Right atrium auricular region (tissue), 2 donors: ENCODE measurements at places on chromosomes 4 and X.

GRCh38 chr4:14415146-14415545, 587.1 kb upstream of the CPEB2 start:
- H3K27ac ChIP-seq: no peak overlapping the region
- no peak overlapping the region for H3K4me3 ChIP-seq
- no peaks in the 10 kb centered on the region for H3K27me3 ChIP-seq

GRCh38 chrX:76555269-76555668, 127.8 kb downstream of the MAGEE1 start:
- DNase-seq: no peak
- no peaks in the 10 kb centered on the region for H3K27me3 ChIP-seq
- H3K36me3 ChIP-seq: no peaks in the 10 kb centered on the region
- no peak overlapping the region for H3K4me3 ChIP-seq
- no peak overlapping the region for H3K27ac ChIP-seq

GRCh38 chrX:143669395-143669794, 33.5 kb upstream of the SLITRK4 start:
- H3K27ac ChIP-seq: no peak overlapping the region
- no peak for DNase-seq
- no peak overlapping the region for H3K4me3 ChIP-seq
- H3K4me1 ChIP-seq: no peaks in the 10 kb centered on the region
- no peaks in the 10 kb centered on the region for H3K27me3 ChIP-seq

DNA sequence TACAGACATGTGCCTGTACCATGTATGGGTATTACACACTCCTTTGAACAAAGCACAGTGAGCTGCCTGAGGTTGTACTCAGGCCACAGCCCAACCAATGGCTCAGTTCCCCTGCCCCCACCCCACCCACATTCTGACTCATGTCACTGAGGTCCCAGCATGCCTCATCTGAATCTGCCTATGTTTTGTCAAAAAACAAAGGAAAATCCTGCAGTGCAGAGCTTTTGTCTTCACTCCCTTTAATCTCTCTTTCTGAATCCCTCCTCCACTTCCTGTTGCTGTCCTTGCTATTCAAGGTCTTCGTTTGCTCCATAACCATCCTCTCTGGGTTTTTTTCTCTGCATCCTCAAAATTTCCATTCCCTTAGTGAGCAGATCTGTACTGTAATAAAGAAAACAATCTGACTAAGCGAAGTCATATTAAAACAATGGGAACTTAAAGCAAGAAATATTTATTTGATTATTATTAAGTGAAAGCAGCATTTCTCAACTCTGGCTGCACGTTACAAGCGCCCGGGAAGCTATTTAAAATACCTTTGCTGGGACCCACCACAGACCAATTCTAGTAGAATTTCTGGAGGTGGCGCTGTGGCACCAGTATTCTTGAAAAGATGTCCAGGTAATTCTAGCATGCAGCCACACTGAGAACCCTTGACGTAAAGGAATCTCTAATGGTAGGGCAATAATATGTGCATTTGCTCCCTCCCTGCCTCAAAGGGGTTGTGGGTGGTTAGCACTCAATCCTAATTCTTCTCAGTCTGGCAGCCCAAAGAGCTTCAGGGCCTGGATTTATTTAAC, 8.7 kb downstream of the GUCY2F start:
- H3K4me3 ChIP-seq: no peak overlapping the region
- no peak overlapping the region for H3K27ac ChIP-seq
- H3K36me3 ChIP-seq: no peaks in the 10 kb centered on the region
- no peaks in the 10 kb centered on the region for H3K4me1 ChIP-seq
- no peak for DNase-seq

DNA sequence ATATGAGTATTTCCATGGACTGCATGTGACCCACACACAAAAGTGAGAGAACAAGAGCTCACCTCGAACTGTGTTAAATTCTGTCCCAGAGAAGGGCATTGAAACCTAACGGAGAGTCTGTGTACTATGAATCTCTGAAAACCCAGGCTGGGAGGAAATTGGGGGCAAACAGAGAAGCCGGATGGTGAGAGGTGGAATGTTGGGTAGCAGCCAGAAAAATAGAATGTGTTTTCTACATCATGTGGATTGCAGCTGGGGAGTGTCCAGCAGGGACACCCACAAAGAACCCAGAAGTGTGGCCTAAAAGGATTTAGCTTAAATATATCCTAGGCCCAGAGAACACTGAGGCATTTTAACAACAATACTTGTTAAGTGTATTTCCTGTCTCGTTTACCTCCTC, 38.6 kb downstream of the MND1 start:
- H3K27ac ChIP-seq: no peak overlapping the region
- no peaks in the 10 kb centered on the region for H3K27me3 ChIP-seq
- H3K4me3 ChIP-seq: no peak overlapping the region
- no peaks in the 10 kb centered on the region for H3K36me3 ChIP-seq

GRCh38 chrX:80511969-80512760, 91.9 kb downstream of the TENT5D start:
- H3K27me3 ChIP-seq: no peaks in the 10 kb centered on the region
- no peaks in the 10 kb centered on the region for H3K4me1 ChIP-seq
- H3K36me3 ChIP-seq: no peaks in the 10 kb centered on the region

DNA sequence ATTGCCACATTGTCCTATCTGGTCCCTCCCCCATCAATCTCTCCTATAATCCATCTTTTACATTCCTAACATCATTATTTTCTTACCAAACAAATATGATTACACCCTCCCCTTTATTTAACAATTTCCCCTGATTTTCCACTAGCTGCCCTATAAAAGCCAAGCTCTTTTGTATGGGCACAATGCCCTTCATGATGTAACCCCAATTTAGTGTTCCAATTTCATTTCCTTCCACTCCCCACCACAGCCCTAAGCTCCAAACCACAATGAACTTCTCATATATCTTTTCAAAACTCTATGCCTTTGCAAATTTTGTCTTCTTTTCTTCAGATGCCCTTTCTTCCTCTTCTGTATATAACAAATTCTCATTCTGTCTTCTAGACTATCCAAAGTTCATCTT, 39.5 kb upstream of the PTPN13 start:
- no peaks in the 10 kb centered on the region for H3K27me3 ChIP-seq
- H3K27ac ChIP-seq: no peak overlapping the region
- no peak overlapping the region for H3K4me3 ChIP-seq
- no peak for DNase-seq
- no peaks in the 10 kb centered on the region for H3K4me1 ChIP-seq

DNA sequence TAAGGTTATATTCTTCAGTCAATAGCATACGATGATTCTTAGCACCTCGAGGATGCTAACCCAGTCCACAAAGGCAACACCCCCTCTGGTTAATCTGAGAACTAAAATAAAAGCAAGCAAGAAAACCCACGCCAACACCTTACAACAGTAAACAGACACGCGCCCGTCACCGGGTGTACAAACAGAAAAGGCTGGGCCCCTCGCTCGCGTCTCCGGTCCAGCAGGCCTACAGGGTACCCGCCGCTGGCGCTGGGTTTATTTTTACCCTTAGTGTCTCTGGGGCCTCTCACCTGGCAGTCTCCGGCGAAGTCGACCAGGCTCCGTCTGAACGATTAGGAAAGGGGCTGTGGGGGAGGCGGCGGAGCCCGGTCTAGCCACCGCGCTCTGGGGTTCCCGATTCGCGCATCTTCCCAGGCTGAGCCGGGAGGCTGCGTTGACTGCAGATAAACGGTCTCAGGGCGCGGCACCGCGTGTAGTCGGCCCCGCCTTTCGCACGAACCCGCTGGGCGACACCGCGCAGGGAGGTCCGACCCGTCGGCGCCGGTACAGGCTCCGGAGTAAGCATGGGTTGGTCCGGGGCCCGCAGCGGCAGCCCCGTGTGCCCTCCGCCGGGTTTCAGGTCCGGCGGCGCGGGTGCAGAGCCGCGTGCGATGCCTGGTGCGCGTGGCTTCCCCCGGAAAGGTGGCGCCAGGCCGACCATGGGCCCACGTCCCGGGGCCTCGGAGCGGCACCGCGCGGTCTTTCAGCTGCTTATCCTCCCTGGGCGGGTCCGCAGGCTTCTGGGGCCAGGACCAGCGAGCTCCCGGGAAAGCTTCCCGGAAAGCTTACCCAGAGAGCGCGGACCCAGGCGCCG, 441 bp downstream of the SLC9B2 start:
- peak overlapping the region; percentile 71 for H3K4me3 ChIP-seq
- H3K36me3 ChIP-seq: peaks cover 4% of the 10 kb centered on the region
- H3K27ac ChIP-seq: peak overlapping the region; percentile 90
- H3K4me1 ChIP-seq: no peaks in the 10 kb centered on the region
- H3K27me3 ChIP-seq: no peaks in the 10 kb centered on the region

GRCh38 chrX:17266136-17266535, 108.9 kb upstream of the NHS start:
- no peak overlapping the region for H3K27ac ChIP-seq
- H3K27me3 ChIP-seq: no peaks in the 10 kb centered on the region
- no peaks in the 10 kb centered on the region for H3K36me3 ChIP-seq
- no peak overlapping the region for H3K4me3 ChIP-seq

DNA sequence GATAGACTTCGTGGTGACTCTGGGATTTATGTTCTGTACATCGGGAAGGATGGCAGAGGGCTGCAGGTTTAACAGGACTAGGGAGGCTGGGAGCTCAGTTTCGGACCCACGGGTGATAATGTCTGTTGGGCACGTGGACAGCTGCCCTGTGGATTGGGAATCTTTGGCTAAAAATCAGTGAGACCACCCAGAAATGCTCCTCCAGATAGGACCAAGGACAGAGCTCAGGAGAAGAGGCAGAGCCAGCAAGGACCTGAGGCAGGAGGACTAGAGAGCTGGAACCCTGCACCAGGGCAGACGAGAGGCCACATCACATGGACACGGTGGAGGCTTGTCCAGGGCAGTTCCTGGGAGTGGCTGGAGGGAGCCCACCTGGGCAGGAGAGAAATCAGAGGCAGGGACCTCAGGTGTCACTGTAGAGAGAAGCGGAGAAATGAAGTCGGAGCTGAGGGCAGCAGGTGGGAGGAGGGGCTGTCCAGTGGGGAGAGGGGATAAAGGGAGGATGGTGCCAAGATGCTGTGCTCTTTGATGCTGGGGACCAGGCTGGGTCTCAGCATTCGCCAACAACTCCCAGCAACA, 79.2 kb downstream of the CPZ start:
- H3K4me1 ChIP-seq: no peaks in the 10 kb centered on the region
- H3K27me3 ChIP-seq: no peaks in the 10 kb centered on the region
- H3K27ac ChIP-seq: no peak overlapping the region
- H3K4me3 ChIP-seq: no peak overlapping the region
- H3K36me3 ChIP-seq: no peaks in the 10 kb centered on the region

GRCh38 chr4:69098470-69098869, 2.2 kb downstream of the UGT2B7 start:
- H3K4me3 ChIP-seq: no peak overlapping the region
- no peaks in the 10 kb centered on the region for H3K4me1 ChIP-seq
- H3K27ac ChIP-seq: no peak overlapping the region
- H3K27me3 ChIP-seq: no peaks in the 10 kb centered on the region
- no peak for DNase-seq
- H3K36me3 ChIP-seq: no peaks in the 10 kb centered on the region

- no peak for DNase-seq
- no peak overlapping the region for H3K4me3 ChIP-seq
- H3K36me3 ChIP-seq: no peaks in the 10 kb centered on the region
- H3K27ac ChIP-seq: no peak overlapping the region
Measured at GRCh38 chr4:79652232-79652631, 244.2 kb upstream of the GK2 start.

- no peaks in the 10 kb centered on the region for H3K36me3 ChIP-seq
- no peak overlapping the region for H3K27ac ChIP-seq
- no peaks in the 10 kb centered on the region for H3K4me1 ChIP-seq
- DNase-seq: no peak
Measured at GRCh38 chrX:133607419-133608348, 192.4 kb upstream of the GPC4 start.

GRCh38 chr4:162645381-162645780, 481.6 kb upstream of the FSTL5 start:
- H3K27ac ChIP-seq: no peak overlapping the region
- no peaks in the 10 kb centered on the region for H3K4me1 ChIP-seq
- no peaks in the 10 kb centered on the region for H3K36me3 ChIP-seq
- no peaks in the 10 kb centered on the region for H3K27me3 ChIP-seq
- no peak for DNase-seq
- H3K4me3 ChIP-seq: no peak overlapping the region

DNA sequence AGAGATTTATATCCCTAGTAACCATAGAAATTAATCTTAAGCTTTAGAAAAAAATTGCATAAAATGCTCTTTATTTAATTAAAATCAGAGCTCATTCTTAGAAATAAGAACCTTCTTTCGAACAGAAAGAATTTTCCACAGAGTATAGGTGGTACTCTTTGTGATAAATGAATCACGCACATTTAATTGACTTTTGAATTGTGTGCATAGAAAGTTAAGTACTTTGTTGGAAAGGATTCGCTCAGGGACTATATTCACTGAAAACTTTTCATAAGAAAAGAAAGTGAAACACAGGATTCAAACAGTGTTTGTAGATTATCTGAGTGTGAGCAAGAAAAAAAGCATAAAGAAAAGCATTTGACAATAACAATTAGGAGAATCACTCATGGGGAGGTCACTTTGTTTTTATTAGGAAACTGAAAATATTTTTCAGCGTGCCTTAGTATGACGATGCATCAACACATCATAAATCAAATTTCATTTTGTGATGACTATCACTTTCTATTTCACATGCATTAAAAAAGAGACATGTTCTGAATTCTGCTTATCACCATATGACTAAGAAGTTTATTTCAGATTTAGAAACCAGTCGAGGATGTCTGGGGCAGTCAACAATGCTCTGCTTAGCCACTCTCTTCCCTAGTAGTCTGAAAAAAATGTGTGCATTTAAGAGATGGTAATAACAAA, 49.5 kb downstream of the STX18 start:
- H3K4me1 ChIP-seq: no peaks in the 10 kb centered on the region
- DNase-seq: no peak
- H3K4me3 ChIP-seq: no peak overlapping the region
- no peaks in the 10 kb centered on the region for H3K36me3 ChIP-seq
- H3K27ac ChIP-seq: no peak overlapping the region

- no peak for DNase-seq
- H3K4me3 ChIP-seq: no peak overlapping the region
- peaks cover 23% of the 10 kb centered on the region for H3K4me1 ChIP-seq
- peak overlapping the region; percentile 69 for H3K27ac ChIP-seq
- no peaks in the 10 kb centered on the region for H3K36me3 ChIP-seq
Measured at GRCh38 chr4:55079451-55080173, 45.8 kb downstream of the KDR start.

DNA sequence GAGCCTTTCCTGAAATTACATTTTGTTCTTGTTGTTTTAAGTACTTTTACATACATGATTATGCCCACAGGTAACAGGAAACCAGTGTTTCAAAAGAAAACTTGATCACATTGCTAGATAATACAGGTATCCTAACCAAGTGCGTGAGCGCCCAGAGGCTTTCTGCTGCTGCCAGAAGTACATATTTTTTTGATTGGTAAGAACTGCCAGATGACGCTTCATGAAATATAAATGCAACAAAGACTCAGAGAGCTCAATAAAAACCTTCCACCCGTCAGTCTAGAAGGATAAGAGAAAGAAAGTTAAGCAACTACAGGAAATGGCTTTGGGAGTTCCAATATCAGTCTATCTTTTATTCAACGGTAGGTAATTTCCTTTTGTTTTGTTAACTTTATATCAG, at the start of gene EPGN:
TSS of gene EPGN (plus strand) at position 256 of the 400 bp plus-strand sequence. CDS start at position 320, 64 bp downstream.
- no peaks in the 10 kb centered on the region for H3K27me3 ChIP-seq
- no peaks in the 10 kb centered on the region for H3K4me1 ChIP-seq
- H3K27ac ChIP-seq: no peak within 1 kb of the TSS
- H3K36me3 ChIP-seq: no peaks in the 10 kb centered on the region
- no peak for DNase-seq

- no peaks in the 10 kb centered on the region for H3K36me3 ChIP-seq
- no peaks in the 10 kb centered on the region for H3K27me3 ChIP-seq
- no peak for DNase-seq
Measured at GRCh38 chr4:59553721-59554091, 1646.4 kb upstream of the ADGRL3 start.
